ENCODE measurements at places on chromosomes 2 and 18.

DNA sequence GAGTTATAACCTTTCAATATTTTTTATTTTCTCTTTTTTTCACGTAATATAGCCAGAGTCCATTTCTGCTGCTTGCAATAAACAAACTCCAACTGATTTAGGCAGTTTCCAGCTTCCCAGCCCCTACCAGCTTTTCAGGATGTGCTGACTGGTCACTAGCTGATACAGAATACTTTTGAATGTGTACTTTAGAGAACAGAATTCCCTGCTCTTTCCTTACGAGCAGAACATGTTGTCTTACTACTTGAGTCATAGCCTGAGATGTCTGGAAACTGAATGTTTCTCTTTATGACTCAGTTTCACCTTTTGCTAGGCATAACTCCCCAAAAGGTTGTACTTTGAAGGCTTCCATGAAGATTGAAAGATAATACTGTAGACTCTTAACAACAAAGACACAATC lies 44.5 kb upstream of the KCNE4 start:
- no peak for DNase-seq

DNA sequence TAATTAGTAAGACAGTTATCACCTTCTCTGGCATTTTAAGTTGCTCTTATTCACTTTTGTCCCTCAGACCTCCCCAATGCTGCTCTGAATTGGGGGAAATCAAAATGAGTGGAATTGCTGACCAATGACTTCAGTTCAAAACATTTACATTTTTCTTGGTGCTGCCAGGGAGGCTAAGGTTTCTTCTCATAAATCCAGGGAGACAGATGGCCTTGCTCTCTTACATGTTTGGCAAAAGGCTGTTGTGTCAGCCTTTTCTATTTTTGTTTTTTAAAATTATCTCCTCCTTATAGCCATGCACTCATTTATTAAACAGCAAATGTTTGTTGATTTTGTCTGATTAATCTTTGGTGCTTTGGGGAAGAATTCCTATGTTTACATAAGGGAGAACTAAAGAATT lies 82.0 kb downstream of the GALNT13 start:
- no peak for DNase-seq

DNA sequence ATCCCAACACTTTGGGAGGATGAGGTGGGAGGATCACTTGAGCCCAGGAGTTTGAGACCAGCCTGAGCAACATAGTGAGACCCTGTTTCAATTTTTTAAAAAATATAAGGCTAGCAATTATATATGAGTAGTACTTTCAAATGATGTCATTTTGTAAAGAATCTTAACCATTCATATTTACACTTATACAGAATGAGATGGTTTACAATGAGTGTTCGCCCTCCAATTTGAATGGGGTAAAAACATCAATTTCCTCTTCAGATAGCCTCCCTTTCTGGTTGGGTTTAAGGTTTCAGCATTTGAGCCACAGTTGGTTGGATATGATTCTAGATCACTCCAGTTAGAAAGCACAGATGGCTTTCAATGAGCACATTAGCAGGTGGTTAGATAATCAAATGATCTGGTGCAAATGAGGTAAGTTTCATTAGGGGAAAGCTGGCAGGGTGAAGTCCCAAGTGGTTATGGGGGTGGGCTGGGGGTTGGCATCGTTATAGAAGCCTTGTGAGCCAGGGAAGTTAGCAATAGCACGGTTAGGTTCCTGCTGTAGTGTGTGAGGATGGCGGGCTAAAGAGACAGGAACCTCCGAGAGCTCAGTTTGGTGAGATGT lies 63.9 kb downstream of the TRPM8 start:
- no peak for DNase-seq

DNA sequence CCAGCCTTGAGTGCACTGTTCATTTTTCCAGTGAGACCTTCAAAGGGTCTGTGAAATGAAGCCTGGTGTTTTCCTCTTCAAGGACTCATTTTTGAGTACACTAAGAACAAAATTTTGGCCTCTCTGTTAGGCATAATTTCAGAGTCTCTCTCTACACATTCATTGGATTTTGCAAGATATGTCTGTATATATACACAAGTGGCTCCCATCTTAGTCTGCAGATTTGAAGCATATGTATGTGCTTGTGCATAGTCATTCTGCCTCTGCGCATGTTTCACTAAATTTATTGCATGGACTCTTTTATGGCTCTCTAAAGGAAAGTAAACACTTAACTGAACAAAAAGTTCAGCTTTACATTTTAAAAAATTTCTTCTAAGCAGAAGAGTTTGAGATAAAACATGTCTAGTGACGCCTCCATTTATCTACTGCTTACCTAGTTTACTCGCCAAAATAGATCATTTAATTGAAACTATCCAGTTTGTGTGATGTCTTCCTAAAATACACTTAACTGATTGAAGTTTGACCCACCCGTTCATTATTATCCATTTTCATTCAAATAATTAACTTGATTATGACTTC lies 145.9 kb downstream of the FMNL2 start:
- no peak for DNase-seq

DNA sequence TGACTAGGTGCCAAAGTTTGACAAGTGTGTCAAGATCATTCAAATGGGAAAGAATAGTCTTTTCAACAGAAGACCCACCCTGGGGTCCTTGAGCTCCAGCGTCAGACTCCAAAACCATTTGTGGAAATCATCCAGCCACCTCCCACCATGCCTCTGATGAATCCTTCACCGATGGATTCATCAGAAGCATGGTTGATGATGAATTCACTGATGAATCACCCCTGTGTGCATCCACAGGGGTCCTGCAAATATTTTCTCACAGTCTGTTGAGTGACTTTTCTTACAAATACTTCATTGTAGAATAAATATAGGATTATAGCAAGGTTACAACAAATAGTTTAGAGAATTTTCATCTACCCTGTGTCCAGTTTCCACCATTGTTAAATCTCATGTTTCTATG lies 4.3 kb downstream of the UGT1A9 start:
- DNase-seq = no peak

- DNase-seq = no peak
These were observed 306.9 kb upstream of the NT5C1B start for GRCh38 chr2:18896125-18896764.

GRCh38 chr2:37683921-37684780 lies 12.7 kb upstream of the CDC42EP3 start:
- no peak for DNase-seq

- no peak for DNase-seq
These were observed 491.5 kb downstream of the SATB2 start for GRCh38 chr2:198966269-198966668.

- DNase-seq = no peak
These were observed 3.0 kb downstream of the BCL2L11 start for GRCh38 chr2:111123751-111124150.

- DNase-seq = no peak
These were observed 178.7 kb downstream of the LCLAT1 start for GRCh38 chr2:30625701-30626100.

GRCh38 chr2:146189541-146189940 lies 1655.3 kb upstream of the ACVR2A start:
- no peak for DNase-seq

DNA sequence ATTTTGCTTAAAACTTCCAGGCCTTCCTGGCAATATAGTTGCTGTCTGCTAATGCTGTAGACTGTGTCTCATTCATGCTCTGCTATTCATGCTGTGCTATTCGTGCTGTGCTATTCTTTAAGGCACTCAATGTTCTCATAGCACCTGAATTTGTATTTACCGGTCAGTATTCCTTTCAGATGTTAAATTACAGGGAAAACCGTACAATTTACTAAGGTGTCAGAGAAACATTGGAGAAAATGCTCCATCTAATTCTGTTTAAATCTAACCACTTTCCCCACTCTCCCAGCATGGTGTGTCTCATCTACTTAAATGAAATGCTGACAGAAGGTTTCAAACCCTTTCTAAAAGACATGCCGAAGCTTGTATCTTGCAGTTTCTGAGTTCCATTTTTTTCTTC lies 25.0 kb downstream of the FAM171B start:
- DNase-seq = no peak

- no peak for DNase-seq
These were observed 68.1 kb upstream of the SULT1C3 start for GRCh38 chr2:108171657-108172056.

DNA sequence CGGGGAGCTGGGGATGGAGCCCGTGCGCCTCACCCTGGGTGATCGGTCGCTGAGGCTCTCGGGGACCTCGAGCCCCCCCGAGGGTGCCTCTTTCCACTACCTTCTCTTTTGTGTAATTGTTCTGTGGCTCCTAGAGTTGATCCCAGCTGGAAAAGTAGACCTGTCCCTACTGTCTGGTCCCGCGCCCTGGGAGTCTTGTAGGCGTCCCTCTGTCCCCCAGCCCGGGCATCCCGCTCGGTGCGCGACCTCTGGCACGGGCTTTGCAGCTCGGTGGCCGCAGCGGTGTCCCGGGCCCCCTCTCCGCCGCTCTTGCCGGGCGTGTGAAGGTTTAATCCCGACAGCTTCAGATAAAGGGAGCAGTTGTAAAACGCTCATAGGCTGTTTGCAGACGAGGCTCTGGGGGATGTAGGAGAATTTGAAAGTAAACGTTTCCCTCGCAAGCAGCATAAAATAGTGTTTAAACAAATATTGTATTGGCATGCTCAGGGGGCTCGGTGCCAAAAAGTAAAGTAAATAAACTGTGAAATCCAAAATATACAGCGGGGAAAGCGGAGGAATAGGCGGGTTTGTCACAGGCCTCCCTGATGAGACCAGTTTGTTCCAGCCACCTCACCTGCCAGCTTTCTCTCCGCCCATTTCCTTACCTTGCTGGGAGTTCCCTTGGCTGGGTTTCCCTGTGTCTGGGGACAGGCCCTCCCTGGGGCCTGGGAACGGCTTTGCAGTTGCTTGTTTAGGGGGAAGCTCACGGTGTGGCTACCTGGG lies 1.9 kb downstream of the GLI2 start:
- DNase-seq = no peak

GRCh38 chr18:51168026-51168742 lies 29.3 kb downstream of the MEX3C start:
- DNase-seq = no peak

DNA sequence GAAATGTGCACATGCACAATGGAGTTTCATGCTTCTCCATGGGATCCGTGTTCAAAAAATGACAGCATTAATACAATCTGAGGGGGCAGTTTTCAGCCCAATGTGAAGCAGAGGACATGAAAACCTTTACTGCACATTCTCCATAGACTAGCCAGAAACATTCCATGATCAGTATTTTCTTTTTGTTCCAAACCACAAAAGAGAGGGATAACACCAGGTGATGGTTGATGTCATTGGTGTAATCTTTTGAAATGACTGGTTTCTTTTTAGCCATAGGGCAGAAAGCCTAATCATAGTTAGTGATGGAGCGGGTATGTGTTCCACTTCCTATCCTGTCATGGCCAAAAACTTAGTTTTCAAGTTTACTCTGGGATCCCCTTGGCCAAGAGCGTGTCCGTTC lies 1.8 kb upstream of the KYNU start:
- no peak for DNase-seq

- no peak for DNase-seq
These were observed 108.4 kb upstream of the ARL5A start for GRCh38 chr2:151936626-151937025.

GRCh38 chr18:3816610-3817363 lies 366.8 kb downstream of the TGIF1 start:
- no peak for DNase-seq

DNA sequence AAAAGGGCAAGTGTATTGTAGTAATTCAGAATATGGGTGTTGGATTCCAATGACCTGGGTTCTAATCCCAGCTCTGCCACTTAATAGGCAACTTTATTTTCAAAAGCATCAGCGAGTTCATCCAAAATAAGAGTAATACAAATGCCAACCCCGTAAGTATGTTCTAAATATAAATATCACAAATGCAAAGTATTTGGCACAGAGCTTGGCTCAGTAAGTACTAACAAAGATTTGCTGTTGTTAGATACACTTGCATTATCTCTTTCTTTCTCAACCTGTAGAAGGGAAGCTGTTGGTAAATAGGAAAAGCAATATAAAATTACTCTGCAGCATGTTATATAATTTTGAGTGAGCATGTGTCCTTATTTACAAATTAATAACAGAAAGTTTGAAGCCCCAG lies 1302.6 kb upstream of the FAM98A start:
- DNase-seq = no peak

DNA sequence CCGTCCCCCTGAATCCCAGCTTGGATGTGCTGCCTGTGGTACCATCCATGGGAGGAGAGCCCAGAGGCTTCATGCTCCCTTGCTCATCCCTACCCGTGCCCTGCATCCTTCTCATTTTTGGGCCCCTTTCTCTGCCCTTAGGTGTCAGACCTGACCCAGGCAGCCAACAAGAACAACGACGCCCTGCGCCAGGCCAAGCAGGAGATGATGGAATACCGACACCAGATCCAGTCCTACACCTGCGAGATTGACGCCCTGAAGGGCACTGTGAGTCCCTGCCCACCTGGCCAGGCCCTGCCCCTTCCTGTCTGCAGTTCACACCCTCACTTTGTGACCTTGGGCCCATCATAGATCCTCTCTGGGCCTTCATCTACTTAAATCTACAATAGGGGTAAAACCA lies 2.5 kb downstream of the DES start:
- no peak for DNase-seq

GRCh38 chr2:143051465-143051864 lies 77.8 kb upstream of the ARHGAP15 start:
- no peak for DNase-seq

GRCh38 chr2:240766072-240766471 lies 53.9 kb downstream of the KIF1A start:
- no peak for DNase-seq

DNA sequence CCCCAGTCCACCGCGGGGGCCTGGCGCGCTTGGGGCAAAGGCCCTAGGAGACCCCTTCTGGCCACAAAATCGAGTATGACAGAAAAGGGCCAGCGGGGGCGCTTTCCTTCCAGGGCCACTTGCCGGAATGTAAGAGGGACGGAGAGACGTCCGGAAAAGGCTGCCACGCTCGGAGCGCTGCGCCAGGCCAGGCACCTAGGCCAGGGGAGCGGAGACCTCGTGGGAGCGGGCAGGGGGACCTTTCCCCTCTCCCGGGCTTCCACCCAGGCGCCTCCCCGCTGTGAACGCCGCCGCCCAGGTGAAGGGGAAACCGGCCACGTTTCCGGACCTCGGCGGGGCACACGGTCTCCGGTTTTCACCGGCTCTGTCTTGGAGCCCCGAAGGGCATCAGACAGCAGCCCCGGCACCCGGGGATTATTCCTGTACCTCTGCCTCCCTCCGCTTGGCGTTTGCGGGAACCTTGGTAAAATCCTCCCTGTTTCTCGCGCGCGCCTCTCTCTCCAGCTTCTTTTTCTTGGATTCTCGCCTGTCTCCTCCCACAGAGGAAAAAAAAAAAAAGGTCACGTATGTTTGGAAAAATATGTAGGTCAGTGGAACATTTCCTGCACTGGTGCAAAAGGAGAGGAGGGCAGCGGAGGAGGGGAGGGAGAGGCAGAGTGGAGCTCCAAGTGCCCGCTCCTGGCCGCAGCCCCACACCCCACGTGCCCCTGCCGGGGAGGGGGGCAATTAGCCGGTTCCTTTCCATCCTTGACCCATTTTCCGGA lies 1.2 kb upstream of the NPAS2 start:
- no peak for DNase-seq

- DNase-seq = no peak
These were observed 128.7 kb upstream of the CYP26B1 start for GRCh38 chr2:72276356-72276755.
